Gastroesophageal sphincter (tissue), 4 donors: ENCODE measurements at places on chromosomes 3 and 15. TPM values are rescaled to one million over a fixed set of nuclear protein-coding genes. Genes with fewer than 3 reads are reported as not detected.

Gene TMC3
- total RNA-seq = 0.81 TPM

Gene CIB2
- total RNA-seq = 17.4 TPM

Gene NANOGP8
- total RNA-seq = 4.0 TPM

Gene FAM107A
- 109 TPM for total RNA-seq

Gene PSMD6
- total RNA-seq = 75.7 TPM
